ENCODE measurements at places on chromosomes 1 and 21. TPM values are rescaled to one million over a fixed set of nuclear protein-coding genes. Genes with fewer than 3 reads are reported as not detected.

DNA sequence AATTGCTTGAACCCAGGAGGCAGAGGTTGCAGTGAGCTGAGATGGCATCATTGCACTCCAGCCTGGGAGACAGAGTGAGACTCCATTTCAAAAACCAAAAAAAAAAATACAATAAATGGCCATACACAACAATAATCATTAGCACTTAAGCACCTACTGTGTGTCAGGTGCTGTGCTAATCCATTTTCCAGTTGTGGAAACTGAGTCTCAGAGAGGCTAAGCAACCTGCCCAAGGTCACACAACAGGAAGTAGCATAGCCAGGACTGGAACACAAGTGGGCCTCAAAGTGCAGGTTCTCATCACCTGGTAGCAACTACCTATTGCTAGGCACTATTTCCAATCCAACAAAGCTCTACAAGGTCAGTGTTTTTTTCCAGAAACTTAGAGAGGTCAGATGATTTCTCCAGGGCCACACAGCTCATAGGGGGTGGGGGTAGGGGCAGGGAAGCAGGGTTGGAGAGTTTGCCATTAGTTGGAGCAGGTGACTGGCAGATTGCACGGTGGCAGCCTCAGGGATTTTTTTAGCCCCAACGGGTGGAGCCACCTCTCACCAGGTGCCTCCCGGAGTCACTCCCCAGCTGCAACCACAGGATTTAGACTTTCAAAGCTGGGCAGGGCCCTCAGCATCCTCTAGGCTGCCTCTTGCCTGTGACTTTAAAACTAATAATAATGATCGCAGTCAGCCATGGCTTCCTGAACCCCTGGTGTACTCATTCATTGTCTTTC lies 52.5 kb upstream of the ID3 start:
- DNase-seq, result no peak

DNA sequence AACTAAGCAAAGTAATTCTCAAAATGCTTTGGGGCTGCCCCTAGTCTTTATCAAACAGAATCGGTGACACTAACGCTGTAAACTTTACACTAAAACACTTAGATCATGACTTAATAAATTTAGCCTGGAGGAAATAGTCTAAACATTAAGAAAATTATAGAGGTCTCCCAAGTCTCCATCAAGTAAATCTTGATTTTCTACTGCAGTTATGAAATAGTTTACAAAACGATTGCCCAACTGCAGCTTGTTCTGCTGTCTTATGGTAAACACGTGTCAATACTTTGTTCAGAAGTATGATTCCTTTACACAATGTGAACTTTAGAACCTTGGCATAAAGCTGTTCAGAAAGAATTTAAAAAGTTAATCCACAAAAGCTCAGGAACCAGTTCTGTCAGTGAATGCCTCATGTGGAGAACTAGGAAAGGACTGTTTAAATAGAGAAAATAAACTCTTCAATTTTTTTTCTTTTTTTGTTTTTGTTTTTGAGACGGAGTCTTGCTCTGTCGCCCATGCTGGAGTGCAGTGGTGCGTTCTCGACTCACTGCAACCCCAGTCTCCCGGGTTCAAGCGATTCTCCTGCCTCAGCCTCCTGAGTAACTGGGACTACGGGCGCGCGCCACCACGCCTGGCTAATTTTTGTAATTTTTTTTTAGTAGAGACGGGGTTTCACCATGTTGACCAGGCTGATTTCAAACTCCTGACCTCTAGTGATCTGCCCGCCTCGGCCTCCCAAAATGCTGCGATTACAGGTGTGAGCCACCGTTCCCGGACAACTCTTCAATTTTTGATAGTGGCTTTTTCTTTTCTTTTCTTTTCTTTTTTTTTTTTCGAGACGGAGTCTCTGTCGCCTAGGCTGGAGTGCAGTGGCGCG lies 1.6 kb downstream of the DDI2 start:
- no peak for DNase-seq

DNA sequence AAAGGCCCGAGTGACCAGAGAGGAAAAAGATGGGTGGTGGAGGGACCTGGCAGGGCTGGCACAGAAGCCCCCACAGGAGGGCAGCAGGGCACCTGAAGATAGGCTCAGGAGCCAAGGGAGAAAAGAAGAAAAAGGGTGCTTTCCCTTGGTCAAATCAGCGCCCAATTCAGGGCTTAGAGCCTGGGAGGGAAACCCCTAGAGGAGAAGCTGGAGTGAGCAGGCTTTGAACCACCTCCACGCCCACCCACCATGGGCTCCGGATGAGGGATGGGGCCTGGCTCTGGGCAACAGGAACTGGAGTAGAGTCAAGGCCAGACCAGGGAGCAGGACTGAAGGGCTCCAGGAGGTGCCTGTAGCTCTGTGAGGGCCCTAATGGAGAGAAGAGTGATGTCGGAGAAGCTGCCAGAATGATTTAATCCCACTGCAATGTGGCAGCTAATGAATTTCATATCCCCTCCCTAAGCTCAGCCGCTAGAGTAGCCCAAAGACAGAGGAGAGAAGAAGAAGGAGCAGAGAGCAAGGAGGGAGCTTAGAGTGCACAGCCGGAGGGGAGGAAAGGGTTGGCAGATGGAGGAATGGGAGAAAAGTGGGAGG lies 12.0 kb upstream of the PRELP start:
- DNase-seq, result no peak

- DNase-seq, result no peak
Observed at GRCh38 chr1:8349961-8350360, 32.0 kb downstream of the SLC45A1 start.

- DNase-seq, result no peak
Observed at GRCh38 chr1:158163000-158163947, 17.4 kb upstream of the CD1D start.

The DOP1B gene
- 18.7 TPM for total RNA-seq

The CR1 gene
- 0.51 TPM for total RNA-seq

The CFHR5 gene
- total RNA-seq, result not detected

The CFHR2 gene
- not detected for total RNA-seq

Data from heart right ventricle (tissue), 16 donors.